ENCODE measurements at places on chromosomes 3 and 15.
A peak's percentile ranks its signal among the peaks of the same experiment; 100 is the strongest.

- DNase-seq: no peak
These were observed 22.9 kb downstream of the CEMIP start for GRCh38 chr15:80801891-80802680.

DNA sequence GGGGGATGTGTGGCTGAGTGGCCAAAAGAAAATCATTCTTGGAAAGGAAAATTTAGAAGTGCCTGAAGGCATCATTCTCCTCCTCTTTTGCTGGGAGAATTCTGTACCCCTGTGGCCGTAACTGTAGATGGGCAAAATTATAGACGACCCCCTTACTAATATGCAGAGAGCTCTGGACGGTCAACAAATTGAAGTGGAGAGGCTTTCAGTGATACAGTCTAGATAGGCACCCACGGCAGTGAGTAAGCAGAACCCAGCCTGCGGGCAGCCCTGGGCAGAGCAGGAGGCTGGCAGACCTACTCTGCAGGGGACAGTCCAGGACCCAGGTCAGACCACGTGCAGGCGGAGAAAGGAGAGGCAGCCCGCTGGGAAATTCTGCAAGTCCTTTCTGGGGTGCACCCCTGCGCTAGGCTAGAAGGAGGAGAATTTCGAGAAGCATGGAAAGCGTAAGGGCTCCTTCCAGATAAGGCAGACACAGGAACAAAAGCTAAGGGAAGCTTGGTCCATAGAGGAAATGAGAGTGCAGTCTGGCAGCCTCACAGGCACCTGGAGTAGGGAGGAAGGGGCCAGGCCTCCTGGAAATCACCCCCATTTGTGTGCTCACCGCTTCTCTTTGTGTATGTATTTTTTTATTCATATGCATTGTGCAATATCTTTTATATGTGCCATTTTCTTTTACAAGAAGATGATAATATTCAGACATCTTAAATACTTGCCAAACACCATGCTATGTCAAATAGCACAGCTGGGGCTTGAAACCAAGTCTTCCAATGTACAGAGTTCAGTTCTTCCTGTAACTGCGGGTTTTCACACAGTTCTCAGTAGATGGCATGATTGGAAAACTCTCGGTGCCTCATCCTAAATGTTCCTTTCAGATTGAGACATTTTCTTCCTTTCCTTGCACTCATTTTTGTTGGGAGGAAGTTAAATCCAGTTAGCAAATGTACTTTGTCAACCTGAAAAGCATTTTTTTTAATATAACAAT, 40.2 kb downstream of the LRRK1 start:
- DNase-seq: no peak

GRCh38 chr3:112003321-112004080, 4.8 kb downstream of the TAGLN3 start:
- no peak for DNase-seq

GRCh38 chr3:77618686-77619085, 578.8 kb downstream of the ROBO2 start:
- no peak for DNase-seq

DNA sequence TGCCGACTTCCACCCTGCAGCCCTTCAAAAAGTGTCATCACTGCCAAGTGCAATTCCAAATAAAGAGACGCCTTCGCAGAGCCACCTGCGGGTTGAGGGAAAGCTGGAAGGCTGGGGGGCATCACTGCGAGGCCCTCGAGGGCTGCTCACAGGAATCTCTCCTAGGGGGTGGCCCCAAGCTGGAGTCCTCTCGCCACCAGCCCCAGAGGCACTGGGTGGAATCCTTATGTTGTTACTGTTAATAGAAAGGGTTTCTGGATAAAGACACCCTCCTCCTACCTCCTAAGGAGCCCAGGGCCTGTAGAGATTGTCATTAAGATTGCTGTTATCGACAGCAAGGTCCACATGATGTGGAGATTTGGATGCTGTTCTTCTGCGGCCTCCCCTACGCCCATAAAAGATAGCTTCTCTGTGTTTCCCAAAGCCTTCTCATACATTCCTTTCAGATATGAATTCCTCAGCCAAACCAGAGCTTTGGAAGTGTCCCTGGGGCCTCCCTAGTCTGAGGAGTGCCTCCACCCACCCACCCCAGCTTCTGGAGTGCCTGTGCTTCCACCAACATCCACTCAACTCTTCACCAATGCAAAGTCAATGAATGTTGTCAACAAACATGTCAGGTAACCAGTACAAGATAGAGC, 512.7 kb downstream of the SHQ1 start:
- DNase-seq: peak; percentile 3

DNA sequence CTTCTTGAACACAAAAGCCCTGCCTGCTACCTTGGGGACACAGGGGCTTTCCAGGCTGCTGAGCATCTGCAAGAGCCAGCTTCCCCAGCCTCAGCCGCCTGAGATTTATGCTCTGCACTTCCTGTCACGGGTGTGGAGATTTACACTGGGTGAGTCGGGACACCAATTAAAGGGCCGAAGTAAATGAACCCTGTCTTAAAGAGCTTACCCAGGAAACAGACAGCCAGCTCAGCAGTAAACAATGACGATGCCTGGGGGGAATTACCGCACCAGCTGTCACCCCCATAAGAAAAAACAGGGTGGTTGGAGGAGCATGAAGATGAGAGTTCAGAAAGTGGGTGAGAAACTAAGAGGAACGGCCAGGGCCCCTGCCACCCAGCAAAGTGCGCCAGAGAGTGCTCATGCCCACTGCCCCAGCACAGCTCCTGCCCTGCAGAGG, 37.5 kb upstream of the IQSEC1 start:
- no peak for DNase-seq

DNA sequence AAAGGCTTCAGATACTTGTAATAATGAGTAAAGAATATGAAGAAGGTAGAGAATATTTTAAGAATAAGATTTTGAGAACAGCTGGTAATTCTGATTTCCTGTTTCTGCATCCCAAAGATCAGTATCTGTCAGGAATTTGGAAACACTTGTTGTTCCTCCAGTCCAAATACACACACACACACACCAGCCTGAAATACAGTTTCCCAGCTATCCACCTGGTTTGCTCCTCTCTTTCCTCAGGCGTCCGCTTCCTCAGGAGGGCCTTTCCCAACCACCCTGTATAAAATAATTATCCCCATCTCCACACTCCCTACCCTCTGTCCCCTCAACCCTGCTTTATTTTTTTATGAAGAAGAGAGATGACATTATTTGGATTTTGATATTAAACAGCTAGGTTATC, 2.0 kb upstream of the FSIP1 start:
- no peak for DNase-seq

DNA sequence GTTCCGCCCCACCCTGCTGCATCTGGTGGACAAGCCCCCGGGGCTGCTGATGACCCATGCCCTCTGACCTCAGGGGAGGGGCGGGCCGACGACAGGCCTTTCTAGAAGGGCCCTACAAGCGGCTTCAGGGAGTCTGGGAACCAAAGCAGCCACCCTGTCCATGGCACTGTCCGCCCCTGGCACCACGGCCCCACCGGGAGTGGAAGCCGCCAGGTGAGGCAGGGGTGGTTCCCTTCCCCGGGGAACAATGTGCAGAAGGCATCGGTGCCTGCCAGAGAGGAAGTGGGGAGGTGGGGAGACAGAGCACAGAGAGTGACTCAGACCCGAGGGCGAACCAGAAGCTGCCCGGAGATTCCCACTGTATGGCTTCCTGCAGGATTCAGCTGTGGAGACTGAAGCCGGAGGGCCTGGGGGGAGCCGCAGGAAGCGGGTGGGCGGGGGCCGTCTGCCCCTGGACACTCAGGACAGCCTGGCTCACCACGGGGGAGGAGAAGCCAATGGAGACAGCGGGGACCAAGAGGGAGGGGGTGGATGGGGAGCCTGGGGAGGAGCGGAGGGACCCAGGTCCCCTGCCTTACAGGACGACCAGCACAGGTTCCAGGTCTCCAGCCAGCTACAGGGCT, 134.0 kb downstream of the TPRA1 start:
- no peak for DNase-seq

DNA sequence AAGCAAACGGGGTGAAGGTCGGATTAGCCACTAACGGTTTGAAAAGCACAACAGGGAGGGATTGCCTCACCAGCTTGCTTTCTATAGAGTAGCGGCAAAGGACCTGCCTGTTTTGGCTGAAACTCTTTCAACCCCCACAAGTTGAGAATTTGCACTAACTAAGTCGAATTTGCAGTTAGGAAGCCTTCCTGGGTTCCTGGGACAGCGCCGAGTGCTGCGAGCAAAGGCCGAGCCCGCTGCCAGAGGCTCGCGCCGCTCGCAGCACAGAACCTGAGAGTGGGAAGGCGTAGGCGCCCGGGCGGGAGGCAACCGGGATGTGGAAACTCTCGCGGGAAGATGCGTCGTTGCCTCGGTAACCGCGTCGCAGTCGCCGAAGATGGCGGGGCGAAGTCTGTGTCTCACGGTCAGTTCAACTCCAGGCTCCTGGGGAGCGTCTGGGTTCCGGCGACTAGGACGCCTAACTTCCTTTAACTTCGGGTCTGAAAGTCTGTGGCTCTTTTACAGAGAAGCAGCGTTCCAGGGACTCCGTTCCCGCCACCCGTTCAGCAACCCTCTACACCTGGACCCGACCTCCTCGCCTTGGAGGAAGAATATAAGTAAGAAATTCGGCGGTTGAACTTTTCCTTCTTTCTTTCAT, at the start of gene TEX9:
TSS of gene TEX9 (plus strand) at position 352 of the 637 bp plus-strand sequence. CDS start at position 377, 25 bp downstream.
- peak; percentile 83 for DNase-seq

DNA sequence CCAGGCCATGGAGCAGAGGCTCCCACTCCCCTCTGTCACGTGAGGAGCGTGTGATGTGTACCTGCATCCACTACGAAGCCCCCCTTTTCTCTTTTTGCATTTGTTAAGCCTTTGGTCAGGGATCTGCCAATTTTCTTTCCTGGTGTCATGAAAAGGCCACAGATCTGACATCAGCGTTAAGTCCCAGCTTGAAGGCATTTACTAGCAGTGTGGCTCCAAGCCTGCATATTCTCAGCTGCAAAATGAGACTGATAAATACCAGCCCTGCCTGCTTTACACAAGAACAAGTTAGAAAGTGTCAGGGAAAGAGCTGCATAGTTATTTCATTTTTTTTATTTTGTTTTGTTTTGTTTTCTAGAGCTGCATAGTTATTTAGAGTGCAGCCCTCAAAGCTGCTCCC, 2.3 kb upstream of the ANKRD63 start:
- DNase-seq: no peak

- no peak for DNase-seq
These were observed 166.5 kb upstream of the TMCO5A start for GRCh38 chr15:37767841-37768455.

GRCh38 chr15:64596701-64597476, 136.5 kb downstream of the ZNF609 start:
- no peak for DNase-seq

DNA sequence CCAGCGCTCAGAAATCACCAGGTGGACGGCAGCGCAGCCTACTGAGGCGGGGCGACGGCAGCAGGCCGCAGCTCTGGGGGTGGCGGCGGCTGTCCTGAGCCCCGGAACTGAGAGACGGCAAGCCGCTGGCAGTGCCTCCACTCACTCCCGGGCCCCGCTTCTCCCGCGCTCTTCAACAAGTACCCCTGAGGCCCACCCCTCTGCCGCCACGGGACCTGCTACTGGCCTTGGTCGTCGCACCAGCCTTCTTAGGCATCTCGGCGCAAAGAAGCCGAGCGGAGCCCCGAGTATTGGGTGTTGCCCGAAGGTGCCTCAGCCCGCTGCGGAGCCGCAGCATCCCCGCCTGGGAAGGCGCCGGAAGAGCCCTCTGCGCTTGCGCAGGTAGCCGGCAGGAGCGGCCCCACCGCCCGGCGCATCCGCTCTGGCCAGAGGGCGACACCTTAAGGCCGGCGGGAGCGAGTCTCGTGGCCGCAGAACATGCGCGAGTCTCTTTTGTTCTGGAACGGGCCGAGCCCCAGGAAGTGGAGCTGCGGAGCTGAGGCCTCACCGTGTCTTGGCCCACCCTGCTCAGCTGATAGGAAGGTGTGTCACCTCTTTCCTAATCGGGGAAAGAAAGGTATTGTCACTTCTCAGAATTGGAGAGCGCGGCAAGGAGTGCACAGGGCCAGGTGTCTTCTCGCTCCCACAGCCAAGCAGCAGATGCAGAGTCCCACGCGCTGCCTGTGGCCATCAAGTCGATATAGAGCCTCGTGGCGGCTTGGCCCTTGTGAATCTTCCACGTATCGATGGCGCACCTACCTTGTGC, at the start of gene C15orf40:
TSS of gene C15orf40 (minus strand) at position 369 of the 805 bp plus-strand sequence. CDS start at position 337, 32 bp downstream.
- DNase-seq: peak; percentile 86

DNA sequence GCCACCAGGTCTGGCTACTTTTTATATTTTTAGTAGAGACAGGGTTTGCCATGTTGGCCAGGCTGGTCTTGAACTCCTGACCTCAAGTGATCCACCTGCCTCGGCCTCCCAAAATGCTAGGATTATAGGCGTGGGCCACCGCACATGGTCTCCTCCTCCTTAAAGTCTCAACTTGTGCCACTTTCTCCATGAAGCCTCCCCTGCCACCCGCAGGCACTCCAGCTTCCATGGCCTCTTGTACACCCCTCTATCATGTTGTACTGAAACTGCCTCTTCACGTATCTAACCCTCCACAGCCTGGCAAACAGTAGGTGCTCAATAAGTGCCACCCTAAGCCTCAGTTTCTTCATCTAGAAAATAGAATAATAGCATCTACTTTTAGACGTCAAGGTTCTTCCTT, 39.9 kb downstream of the ISG20 start:
- DNase-seq: no peak

GRCh38 chr3:197404030-197404429, 105.6 kb upstream of the DLG1 start:
- DNase-seq: no peak

DNA sequence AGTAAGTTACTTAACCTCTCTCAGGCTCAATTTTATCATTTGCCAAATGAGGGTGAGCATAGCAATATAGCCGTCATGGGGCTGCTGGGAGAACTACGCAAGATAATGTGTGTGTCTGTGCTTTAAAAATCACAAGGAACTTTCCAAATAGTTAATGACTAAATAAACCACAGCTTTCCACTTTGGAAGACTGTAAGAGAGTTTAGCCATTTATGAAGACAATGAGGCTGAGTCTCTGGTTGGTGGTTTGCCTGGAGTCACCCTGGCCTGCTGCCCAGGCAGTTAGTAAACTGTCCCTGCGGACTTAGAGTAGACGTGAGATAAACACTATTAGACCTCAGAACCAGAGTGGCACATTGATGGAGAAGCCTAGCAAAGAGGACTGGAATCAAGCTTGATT, 357.7 kb downstream of the CLSTN2 start:
- DNase-seq: peak; percentile 30

GRCh38 chr3:152120601-152121269, 148.0 kb upstream of the MBNL1 start:
- no peak for DNase-seq

GRCh38 chr3:43106293-43106628, 382 bp upstream of the POMGNT2 start:
- DNase-seq: no peak

DNA sequence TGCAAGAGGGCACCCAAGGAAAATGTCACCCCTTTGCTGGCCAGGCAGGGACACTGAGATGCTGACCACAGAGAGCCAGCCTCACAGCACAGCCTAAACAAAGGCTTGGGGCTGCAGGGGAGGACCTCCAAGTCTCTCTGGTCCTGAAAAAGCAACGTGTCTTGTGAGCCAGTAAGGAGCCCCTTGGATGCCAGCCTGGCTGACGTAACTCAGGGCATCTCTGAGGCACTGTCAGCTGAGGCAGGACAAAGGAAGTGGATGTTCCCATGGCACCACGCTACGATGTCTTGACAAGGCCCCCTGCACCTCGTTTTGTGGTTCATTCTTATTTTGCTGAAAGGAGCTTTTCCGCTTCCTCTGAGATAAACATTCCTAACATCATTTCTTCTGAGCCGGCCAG, 160.7 kb downstream of the OR4M2 start:
- DNase-seq: no peak

Data from uterus (tissue), 4 donors.